ENCODE measurements at places on chromosomes 1 and 21.

DNA sequence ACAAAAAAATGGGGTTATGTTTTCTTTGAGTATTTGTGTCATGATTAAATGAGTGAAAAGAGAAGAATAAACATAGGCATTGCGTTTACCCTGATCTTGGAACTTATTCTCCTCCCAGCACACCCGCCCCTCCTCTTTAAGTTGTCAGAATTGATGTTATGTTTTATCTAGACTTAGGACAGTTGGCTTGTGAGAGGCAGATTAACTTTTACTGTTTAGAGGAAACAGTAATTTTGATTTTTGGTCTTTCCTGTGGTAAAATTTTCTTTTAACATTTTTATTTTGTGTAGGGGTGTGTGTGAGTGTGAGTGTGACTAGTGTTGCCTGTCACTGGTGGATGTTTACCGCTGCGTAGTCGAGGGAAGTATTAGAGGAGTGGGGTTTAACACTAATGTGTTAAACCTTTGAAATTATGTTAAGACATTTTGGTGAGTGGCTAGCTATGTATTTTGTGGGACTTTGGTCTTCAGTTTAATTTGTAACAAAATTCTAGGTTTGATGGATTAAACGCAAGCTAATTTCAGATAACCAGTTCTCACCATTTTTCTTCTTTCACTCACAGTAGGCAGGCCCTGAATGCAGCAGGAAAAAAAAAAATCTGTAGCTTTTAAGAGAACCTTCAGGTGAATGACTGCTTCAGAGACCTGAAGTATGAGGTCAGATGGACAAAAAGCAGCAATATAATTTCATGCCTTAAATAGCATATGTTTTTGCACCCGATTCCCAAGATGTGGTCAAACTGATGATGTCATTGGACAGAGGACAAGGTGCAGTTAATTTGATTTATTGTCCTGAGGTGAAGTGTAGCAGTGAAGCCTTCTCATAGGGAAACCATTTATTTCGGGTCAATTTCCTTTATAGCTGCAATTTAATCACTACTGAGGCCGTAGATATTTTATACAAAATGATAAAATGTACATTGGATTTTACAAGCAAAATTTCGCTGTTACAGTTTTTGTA lies 2.7 kb downstream of the POU2F1 start:
- no peak for DNase-seq

- DNase-seq = no peak
Observed at GRCh38 chr1:184499616-184500015, 112.8 kb downstream of the C1orf21 start.

DNA sequence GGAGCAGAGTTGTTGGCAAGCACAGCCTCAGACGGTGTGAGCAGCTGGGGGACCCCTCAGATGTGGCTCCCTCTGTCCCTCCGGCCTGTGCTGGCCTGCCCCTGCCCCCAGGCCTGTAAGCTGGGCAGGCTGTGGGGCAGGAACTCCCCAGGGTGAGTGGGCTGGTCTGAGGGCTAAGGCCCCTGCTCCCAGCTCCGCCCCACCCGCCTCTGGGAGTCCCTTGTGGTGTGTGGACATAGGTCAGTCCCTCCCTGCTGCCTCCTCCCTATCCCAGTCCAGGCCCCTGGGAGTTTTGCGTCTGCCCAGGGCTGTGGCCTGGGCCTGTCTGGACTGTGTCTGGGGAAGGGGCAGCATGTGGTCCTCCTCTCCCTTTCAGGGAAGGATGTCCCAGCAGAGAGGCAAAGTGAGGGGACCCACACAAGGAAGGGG lies 3.6 kb upstream of the VWA1 start:
- no peak for DNase-seq

- DNase-seq = no peak
Observed at GRCh38 chr1:205013683-205014367, 29.2 kb upstream of the CNTN2 start.

DNA sequence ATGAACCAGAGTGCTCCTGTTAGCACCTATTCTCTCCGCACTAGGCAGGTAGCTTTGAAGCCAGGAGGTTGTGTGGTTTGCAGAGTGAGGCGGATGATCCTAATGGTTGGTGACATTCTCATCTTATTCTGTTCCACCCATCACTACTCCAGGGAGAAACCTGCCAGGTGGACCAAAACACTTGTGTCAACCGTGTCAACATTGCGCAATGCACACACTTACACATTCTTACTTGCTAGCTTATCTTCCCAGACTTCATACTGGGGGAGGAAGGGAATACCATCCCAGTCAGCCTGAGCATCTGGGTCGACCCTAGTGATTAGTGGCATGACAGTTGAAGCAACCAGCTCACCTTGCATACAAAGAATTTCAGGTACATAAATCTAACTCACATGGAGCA lies 236.9 kb downstream of the RPS6KC1 start:
- DNase-seq = no peak

DNA sequence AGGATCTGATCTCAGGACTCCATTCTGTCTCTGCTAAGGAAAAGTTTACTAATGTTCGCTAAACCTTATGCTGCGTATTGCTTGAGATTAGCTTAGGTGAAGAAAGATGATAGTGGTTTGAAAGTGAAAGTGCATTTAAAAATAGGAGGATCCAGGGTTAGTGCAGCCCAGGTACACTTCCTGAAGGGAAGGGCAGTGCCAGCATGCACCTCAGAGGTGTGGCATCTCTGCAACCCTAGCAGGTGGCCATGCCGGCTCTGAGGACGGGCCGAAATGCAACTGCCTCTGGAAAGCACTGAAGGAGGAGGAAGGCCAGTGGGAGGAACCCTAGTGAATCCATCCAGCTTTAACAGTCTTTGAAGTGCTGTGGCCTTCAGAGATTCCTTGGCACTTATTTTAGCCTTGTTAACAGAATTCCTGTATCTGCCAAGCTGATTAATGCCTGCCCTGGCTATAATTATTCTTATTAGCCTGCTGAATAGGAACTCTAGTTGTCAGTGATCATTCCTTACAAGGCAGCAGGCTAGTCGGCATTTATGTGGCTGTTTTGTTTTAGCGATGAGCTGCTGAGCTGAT lies 5.5 kb downstream of the PTGFRN start:
- no peak for DNase-seq

GRCh38 chr21:45551316-45551715 lies 9.1 kb upstream of the SLC19A1 start:
- no peak for DNase-seq

DNA sequence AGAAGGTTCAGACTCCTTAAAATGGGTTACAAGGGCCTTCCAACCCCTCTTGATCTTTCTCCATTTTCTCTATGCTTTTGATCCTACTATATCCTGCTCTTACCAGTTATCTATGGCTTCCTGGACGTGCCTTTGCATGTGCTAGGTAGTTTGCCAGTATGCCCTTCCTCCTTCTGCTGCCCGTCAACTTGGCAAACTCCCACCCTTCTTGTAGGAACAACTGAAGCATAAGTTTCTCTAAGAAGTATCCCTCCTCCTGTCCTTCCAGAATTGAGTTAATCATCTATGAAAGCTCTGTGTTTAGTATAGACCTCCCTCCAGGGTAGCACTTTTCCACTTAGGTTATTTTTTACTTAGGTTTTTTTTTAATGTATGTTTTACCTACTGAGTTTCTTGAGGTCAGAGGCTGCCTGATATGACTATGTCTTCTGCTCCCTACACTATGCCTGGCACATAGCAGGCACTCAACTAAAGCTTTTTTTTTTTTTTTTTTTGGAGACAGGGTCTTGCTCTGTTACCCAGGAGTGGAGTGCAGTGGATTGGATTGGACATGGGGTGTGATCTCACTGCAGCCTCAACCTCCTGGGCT lies 10.0 kb upstream of the IGSF3 start:
- DNase-seq = no peak

DNA sequence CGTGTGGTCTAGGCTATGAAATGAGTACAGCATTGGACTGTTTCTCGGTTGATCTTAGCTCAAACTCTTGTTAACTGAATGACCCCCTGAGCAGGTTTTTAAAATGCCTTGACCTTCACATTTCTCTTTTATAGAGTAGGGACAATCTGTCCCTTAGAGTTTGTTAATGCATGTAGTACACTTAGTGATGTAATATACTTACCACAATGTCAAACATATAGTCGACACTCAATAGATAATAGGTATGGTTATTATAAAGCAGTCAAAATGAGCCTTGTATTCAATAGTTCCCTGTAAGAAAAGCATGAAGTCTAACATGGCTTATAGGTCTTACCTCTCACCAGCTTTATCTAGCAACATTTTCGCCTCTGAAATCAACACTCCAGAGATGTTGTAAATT lies 161.0 kb upstream of the RUNX1 start:
- no peak for DNase-seq

GRCh38 chr1:9250411-9251381 lies 16.1 kb downstream of the H6PD start:
- no peak for DNase-seq

DNA sequence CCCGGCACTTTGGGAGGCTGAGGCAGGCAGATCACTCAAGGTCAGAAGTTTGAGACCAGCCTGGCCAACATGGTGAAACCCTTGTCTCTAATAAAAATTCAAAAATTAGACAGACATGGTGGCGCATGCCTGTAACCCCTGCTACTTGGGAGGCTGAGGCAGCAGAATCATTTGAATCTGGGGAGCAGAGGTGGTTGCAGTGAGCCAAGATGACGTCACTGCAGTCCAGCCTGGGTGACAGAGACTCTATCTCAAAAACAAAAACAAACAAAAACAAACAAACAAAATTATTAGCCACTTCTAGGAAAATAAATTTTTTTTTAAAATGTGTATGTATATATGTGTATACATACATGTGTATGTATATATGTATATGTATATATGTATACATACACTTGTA lies 320.3 kb upstream of the ADGRL4 start:
- DNase-seq = no peak

- no peak for DNase-seq
Observed at GRCh38 chr21:46374761-46375389, 50.9 kb downstream of the PCNT start.
